ENCODE measurements at places on chromosomes 6 and 20.
A peak's percentile ranks its signal among the peaks of the same experiment; 100 is the strongest.

- DNase-seq, result no peak
These were observed 34.5 kb upstream of the PCMTD2 start for GRCh38 chr20:64220891-64221527.

GRCh38 chr6:13268913-13269518, 59.3 kb downstream of the TBC1D7 start:
- DNase-seq, result no peak

- no peak for DNase-seq
These were observed 311.8 kb upstream of the MMS22L start for GRCh38 chr6:97594844-97595243.

DNA sequence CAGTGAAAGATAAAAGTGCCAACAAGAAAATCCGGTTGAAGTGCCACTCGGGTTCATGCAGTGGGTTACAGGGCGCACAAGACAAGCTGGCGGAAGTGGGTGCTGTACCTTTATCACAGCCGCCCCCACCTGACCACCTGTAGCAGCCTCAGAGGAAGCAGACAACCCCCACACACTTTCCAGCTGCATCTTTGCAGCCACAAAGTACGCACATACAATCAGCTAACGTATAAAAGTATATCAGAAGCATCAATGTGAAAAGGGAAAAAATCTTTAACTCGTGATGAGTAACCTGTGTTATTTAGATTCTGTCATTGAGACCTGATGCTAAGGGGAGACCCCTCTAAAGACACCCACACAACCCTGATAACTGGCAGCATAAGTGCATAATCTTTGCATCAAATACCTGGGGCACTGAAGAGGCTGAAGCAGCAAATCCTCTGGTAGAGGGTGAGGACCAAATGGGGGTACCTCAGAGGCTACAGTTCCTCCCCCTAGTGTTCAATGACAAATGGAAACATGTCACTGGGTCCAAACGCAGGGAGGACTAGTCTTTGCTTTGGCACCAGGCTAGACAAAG, 22.1 kb downstream of the BACH2 start:
- DNase-seq, result peak; percentile 87

GRCh38 chr20:45189067-45189609, 14.4 kb downstream of the PI3 start:
- DNase-seq, result no peak

DNA sequence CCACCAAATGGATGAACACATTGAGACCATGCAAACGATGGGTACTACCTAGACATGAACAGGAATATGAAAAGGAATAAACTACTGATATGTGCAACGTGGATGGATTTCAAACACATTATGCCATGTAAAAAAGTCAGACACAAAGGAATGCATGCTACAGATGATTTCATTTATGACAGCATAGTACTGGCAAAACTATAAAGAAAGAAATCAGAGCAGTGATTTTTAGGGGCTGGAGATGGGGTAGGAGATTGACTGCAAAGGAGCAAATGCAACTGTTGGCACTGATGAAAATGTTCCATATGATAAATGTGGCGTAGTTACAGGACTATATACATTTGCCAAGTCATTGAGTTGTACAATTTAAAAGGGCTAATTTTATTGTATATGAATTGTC, 13.4 kb upstream of the COL12A1 start:
- DNase-seq, result no peak

DNA sequence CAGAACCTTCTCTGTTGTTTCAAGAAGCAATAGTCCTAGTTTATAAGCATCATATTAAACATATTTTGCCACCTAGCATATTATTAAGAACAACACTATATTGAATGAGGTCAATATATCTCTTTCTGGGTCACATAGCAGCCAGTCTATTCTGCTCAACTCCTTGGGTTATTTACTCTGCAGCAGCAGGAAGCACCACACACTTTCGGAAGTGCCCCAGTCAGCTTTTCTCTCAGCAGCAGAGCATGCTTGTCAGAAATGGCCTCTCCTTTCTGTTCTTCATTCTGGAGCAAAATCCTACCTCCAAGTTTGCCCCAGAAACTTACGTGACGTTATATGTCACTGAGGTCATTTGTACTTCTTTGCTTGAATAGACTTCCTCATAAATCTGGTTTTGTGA, 22.7 kb downstream of the CFAP206 start:
- no peak for DNase-seq

GRCh38 chr6:30542915-30543314, 13.4 kb downstream of the GNL1 start:
- no peak for DNase-seq

- no peak for DNase-seq
These were observed 419.9 kb downstream of the HAO1 start for GRCh38 chr20:7520361-7520760.

- DNase-seq, result no peak
These were observed 184.7 kb upstream of the RALGAPA2 start for GRCh38 chr20:20897145-20897544.

- no peak for DNase-seq
These were observed 27.4 kb upstream of the PCMTD2 start for GRCh38 chr20:64228086-64228653.

- no peak for DNase-seq
These were observed 442.3 kb upstream of the MAP3K7 start for GRCh38 chr6:91029211-91029610.

GRCh38 chr20:62795023-62795761, 1.1 kb upstream of the MRGBP start:
- DNase-seq, result no peak

- no peak for DNase-seq
These were observed 6.3 kb upstream of the AP5S1 start for GRCh38 chr20:3813848-3814581.

DNA sequence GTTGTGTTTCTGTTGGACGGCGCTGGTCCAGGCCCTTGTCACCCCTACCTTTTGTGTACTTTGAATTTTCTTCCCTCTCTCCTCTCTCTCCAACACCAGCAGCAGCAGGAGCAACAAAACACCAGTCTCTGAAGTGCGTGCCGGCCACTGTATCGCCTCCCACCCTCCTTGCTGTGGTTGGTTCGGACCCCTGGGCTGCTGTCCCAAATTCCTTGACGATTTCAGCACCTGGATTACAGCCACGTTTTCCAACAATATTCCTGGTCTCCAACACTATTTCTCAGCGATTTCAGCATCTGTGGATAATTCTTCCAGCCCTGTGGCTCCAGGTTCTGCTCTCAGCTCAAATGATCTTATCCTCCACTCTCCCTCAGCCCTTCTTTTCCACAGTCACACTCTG, 11.8 kb downstream of the MAS1 start:
- no peak for DNase-seq

DNA sequence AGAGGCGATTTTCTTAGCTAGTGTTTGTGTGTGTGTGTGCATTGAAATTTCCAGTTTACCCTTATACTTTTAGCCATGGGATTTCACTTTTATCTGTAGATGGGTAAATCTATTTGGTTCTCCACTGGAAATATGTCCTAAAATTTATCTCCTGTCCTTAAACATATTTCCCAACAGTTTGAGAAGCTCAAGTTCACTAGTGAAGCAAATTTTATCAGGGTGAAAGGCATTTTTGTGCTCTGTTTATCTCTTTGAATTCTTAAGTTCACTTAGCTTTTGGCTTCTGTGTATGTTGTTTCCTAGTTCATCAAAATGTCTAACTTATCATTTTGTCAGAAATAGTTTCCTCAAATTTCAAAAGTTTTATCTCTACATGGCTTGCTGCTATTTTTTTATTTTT, 561.6 kb downstream of the PHF3 start:
- no peak for DNase-seq

GRCh38 chr20:25987073-25987927, 290.6 kb upstream of the ZNF337 start:
- DNase-seq, result peak; percentile 26

GRCh38 chr6:137307163-137307854, 88.1 kb upstream of the IFNGR1 start:
- DNase-seq, result no peak

DNA sequence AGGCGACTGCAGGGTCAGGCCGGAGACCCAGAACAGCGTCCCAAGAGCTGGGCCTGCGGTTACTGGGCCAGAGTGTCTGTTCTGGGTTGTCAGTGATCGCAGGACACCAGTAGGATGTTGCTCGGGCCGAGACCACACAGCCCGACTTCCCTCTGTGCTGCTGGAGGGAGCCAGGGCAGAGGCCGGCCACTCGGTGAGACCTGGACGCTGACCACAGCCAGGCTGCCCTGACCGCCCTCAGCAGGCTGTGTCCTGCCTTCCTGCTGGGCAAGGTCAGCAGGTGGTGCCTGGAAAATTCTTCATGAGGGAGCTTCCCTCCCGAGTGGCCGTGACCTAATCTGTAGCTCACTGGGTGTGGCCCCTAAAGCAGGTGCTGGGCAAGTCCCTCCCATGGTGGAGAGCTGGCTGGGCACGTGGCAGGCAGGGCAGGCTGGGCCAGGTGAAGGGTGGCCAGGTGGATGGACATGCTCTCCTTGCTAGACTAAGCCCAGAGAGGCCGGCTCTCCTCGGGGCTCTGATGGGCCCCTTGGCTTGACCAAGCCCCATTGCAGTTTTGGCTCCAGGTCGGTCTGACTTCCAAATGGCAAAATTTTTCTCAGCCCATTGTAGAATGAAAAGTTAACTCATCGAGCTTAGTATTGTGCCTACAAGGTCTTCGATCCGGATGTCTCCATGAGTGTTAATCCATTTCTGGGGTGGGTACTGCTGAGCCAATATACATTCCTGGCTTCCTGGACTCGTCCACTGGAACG, 1.9 kb downstream of the SLCO4A1 start:
- DNase-seq, result no peak

GRCh38 chr6:63525186-63525878, 46.9 kb upstream of the LOC128125822 start:
- no peak for DNase-seq

DNA sequence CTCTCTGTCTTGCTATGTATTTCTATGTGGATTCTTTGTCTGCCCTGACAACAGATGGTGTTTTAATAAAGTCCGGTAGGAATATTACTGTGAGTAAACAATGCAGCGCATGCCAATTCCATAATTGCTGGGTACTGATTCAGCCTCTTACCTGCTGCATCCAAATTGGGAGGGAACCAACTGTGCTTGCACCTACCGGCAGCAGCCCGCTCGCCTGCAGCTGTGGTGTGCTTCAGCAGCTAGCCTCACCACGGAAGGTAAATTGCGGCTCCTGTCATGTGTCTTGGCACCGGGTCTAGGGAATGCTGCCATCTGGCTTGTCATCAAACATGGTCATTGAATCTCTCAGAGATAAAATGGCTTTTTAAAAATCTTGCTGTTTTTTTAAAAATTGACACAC, 704.8 kb upstream of the SLC35B3 start:
- no peak for DNase-seq

DNA sequence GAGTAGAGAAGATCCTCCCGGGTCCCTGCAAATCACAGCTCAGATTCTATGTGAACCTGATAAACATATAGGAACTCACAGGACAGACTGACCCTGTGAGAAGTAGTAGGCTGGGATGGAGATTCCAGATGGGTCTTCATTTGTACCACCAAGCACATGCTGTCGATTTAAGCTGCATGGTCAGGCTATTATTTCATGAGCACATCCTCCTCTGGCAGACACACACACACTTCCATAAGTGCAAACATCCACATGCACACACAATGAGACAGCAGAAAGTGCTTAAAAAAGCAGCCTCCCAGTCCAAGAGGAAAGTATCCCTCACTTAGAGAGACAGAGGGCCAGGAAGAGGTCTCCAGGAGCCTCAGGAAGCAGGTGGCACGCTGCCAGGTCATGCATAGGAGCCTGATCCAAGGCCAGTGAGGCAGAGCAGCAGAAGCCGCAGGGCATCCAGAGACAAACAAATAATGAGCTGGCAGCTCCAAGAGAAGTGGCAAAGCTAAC, 131.8 kb downstream of the UNC5CL start:
- DNase-seq, result no peak

DNA sequence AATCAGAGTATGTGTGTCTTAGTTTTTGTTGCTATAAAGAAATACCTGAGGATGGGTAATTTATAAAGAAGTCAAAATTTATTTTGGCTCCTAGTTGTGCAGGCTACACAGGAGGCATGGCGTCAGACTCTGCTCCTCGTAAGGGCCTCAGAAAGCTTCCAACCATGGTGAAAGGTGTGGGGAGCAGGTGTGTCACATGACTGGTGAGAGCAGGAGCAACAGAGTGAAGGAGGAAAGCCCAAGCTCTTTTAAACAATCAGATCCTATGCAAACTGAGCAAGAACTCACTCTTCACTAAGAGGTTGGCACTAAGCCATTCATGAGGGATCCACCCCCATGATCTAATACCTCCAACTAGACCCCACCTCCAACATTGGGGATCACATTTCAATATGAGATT, 1524.3 kb downstream of the HACE1 start:
- DNase-seq, result no peak

DNA sequence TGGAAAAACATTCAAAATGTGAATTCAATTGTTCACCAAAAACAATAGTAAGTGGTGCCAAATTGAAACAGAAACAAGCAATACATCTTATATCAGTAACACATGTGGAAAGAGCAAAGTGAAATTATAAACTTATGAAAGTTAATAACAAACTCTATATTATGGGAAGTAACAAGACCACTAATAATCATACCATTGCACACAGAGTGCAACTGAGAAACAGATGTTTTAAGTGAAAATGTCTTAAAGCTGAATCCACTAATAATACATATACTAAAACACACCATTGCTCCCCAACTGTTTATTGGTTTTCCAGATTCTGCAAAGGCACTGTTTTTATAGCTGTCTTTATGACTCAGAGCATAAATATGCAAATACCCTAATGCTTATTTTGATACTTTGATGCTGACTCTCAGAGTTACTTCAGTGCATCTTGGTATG, 292.3 kb downstream of the RFPL4B start:
- DNase-seq, result no peak

DNA sequence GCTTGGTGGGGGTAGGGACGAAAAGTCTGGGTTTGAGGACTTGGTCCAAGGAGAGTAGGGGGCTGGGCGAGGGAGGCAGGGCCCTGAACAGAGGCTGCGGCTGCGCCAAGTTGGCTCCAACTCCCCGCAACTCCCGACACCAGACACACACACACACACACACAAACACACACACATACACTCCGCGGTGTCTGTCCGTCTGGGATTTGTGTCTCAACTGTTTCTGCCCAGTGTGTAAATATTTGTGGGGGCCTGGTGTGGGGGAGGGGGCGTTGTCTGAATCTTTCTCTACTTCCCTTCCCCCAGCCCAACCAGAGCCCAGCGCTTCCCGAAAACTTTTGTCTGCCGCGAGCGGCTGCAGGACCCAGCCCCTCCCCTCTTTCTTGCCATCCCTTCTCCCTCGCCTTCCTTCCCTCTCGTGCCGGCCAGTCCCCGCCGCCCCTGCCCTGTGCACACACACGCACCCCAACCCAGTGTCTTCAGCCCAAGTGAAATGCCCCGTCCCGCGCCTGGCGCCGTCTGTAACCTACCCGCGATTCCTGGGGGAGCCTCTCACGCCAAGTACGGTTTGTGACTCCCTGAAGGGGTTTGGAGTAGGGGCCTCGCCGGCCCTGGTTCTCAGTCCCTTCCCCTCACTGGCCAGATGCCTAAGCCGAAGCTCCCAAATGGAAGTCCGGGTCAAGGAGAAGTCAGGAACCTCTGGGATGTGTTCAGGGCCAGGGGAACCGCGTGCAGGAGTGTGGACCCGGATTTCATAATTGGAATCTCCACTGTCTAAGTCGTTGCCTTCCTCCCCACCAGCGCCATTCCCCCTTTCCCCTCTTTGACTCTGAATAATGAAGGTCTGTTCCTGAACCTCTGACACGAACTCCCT, 904 bp downstream of the MDFI start:
- no peak for DNase-seq

Data from stimulated activated CD4-positive, alpha-beta T cell treated with anti-CD3 and anti-CD28 coated beads, Interleukin-1b, Interleukin-23, amount 100 ng/mL, for 24 hours (primary cell).